ENCODE measurements at places on chromosomes 5 and 9.

DNA sequence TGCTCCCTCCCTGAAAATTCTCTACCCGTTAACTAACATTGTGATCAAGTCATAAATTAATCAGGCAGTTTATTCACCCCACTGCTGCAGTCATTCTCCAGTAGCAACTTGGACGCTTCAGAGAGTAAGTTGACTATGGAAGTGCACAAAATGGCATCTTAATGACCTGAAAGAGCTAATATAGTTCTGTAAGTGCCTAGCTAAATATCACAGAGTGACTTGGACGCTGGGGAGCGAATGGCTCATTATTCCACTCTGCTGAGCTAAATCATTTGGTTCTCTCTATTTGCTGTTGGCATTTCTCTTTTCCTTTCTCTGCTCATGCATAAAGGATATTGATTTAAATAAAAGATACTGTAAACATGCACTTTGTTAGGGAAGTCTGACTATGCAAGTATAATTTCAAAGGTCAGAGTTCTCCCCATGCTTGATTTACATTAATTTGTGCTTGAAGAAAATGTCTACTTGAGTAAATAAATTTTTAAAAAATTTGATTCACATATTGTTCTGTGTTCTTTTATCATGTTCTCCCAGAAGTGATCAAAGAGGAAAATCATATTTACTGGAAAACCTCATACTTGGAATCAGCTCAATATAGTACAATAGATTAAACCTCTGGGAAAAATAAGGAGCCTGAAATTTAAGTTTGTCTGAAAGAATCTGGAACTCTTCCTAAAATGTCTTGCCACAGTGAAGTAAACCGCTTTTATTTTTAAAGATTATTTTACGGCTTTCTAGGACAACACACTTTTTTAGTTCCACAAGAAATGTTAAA lies 169.5 kb upstream of the HAPLN1 start:
- DNase-seq: no peak

- DNase-seq: peak; percentile 54
Measured at GRCh38 chr9:70951749-70952727, 169.4 kb downstream of the TRPM3 start.

GRCh38 chr5:136031711-136032110 lies 2.9 kb downstream of the TGFBI start:
- DNase-seq: no peak

DNA sequence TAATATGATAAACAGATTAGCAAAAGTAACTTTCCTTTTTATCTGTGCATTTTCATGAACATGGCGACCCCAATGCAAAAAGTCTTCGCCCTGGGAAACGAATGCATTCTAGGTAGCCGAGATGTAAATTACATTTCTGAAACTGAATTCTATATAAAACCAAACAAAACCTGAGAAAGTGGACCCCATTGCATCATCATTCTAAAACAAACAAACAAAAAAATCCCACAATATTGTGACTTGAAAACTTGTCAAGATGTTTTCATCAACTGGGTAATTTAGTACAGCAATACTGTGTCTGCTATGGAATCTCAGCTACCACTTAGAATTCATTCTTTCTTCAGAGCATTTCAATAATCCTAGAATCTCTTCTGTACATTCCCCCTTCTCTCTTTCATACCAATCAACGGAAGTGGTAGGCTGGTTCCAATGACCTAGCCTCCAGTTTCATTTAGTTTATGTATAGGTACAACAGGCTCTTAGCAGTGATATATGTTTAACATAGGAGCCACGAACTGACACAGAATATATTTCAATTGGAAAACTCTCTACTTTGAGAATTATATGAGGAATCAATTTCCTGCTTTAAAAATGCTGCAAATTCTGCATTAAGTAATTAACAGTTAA lies 85.6 kb downstream of the FBXW11 start:
- DNase-seq: no peak

DNA sequence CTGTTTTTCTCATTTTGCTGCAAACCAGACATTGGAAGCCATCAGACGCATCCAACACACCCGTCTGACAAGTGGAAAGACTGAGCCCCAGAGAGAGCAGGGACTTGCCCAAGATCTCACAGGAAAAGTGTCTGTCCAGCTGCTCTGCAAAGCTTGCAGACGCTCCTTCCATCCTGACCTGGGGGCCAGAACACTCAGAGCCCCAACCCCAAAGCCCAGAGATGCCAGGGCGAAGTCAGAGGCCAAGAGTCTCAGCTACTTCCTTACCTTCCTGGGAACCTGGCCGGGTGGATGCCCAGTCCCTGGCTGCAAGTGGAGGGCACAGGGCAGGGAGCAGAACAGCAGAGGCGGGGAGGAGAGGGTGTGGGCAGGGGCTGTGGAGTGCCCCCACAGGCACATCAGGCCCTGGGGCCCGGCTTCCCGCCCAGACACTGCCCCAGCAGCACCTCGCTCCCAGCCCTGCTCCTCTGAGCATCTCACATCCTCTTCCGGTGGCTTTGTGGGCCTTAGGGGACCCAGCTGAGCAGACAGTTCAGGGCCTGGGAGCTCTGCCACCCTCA lies 9.7 kb upstream of the RALGDS start:
- DNase-seq: no peak

GRCh38 chr5:42970636-42971559 lies 69.2 kb downstream of the ANXA2R start:
- DNase-seq: no peak

- DNase-seq: no peak
Measured at GRCh38 chr5:176806137-176806536, 4.2 kb upstream of the UNC5A start.

DNA sequence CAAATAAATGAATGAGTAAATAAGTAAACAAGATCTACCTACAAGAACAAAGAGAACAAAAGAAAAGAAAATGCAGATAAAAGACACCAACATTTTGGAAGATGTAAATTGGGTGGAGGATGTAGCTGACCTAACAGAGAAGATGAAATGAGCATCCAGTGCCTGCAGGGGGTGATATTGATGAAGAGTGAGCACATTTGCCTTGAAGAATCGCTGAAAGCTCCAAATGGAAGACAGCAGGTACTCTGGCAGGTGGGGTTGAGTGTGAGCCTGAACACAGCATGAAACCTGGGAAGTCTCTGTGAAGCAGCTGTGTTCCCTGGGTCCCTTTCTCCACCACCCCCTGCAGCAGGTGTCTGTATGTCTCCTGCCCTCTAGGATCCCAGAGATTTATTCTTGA lies 125.6 kb downstream of the NXNL2 start:
- DNase-seq: peak; percentile 53

DNA sequence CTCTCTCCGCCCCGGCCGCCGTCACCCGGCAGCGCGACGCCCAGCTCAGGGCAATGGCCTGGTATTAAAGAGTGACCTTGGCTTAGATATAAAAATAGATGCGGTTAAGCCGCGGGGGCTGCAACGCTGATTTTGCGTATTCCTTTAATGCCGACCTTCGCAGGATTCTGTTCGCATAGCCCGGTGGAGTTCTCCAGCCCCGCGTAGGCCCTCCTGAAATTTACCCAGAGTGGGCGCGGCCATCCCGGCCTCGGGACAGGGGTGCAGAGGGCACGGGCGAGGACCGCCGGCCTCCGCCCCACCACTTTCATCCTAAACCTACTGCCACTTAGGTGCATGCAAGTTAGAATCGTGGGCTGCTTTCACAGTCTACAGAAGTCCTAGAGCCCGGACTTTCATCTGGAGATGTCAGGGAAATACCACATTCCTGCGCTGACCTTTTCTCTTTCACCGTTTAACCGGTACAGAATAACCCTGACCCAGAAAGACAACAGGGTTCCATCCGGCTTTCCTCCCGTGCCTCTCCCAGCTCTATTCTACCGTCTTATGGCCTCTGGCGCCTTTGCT lies 492 bp upstream of the FAM169A start:
- DNase-seq: no peak

GRCh38 chr5:33735072-33735471 lies 156.7 kb downstream of the ADAMTS12 start:
- no peak for DNase-seq

- no peak for DNase-seq
Measured at GRCh38 chr9:68860419-68860818, 153.5 kb downstream of the PRKACG start.

DNA sequence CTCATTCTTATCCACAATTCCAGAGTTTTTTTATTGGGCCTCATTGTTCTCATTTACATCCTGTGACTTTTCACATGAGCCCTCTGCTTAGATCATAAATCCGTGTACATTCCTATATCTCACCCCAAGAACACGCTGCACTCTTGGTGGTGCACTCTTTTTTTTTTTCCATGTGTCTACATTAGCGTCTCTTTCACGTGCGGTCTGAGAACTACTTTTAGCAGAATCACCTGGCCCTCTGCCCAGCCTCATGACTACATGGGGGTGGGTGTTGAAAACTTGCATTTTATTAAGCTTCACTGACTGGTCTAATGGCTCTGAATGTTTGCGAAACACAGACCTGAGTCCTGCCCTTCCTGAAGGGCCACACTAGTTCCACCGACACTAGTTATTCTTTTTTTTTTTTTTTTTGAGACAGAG lies 18.6 kb downstream of the C9orf57 start:
- peak; percentile 70 for DNase-seq

DNA sequence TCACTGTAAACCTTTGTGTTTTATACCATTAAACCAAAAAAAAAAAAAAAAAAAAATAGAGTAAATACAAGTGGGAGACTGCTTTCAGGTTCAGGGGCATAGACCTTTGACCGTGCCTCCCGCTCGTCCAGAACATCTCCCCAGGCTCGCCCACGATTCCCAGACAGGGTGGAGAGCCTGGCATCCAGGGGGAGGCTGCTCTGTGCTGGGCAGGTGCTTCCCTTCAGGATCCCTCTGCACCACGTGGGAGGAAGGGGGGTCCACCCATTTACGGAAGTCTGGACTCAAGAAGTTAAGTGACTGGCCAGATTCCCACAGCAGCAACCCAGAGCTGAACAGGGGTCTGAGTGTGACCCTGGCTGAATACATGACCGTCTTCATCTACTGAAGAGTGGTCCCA lies 125.4 kb upstream of the LMX1B start:
- DNase-seq: no peak

DNA sequence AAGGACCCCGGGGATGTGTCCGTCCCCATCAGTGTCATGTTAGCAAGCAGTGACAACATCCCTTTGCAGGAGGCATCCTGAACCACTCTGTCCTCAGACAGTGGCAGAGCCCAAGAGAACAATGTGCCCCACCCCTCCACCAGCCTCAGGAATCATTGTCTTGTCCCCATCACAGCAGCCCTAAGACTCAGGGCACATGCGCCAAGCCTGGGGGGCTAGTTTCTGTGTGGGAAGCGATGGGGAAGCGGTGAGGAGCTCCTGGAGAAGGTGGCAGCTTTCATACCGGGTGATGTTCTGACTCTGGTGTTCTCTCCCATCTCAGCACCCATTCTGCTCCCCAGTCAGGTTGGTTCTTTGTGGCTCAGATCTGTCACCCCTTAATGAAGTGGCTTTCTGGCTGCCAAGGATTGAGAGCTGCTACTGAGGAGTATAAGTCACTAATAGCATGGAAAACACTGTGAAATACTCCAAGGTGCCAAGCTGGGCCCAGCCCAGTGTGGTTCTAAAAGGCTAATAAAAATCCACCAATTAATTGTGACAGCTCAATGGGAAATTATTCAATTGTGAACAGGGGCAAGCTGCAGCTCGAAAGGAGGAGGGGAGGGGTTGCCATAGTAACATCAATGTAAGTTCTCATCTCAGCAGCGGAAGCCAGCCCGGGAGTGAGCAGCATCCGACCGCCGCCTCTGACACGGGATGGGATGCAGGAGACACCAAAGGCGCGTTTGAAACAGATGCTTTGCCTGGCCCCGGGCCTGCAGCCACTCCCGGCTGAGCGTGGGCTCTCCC lies 4.7 kb downstream of the QRFP start:
- DNase-seq: no peak

DNA sequence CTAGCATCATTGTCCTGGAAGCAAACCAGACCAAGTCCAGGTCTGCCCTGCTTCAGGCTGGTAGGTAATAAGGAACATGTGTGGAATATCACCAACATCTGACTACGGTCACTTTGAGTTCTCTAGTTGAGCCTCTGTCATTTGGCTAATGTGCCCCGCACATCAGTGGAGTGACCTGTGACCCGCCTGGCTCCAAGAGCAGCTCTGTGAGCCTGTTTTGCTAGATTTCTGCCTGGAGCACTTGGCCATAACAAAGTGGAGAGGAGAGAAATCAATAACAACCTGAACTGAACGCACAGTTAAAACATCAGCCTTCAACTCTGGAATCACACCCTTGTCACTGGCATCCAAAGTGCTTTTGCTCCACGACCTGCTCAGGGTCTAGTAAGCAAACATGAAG lies 115.7 kb downstream of the PPP2R2B start:
- DNase-seq: no peak

- DNase-seq: no peak
Measured at GRCh38 chr9:134641990-134642384, 384 bp downstream of the COL5A1 start.

DNA sequence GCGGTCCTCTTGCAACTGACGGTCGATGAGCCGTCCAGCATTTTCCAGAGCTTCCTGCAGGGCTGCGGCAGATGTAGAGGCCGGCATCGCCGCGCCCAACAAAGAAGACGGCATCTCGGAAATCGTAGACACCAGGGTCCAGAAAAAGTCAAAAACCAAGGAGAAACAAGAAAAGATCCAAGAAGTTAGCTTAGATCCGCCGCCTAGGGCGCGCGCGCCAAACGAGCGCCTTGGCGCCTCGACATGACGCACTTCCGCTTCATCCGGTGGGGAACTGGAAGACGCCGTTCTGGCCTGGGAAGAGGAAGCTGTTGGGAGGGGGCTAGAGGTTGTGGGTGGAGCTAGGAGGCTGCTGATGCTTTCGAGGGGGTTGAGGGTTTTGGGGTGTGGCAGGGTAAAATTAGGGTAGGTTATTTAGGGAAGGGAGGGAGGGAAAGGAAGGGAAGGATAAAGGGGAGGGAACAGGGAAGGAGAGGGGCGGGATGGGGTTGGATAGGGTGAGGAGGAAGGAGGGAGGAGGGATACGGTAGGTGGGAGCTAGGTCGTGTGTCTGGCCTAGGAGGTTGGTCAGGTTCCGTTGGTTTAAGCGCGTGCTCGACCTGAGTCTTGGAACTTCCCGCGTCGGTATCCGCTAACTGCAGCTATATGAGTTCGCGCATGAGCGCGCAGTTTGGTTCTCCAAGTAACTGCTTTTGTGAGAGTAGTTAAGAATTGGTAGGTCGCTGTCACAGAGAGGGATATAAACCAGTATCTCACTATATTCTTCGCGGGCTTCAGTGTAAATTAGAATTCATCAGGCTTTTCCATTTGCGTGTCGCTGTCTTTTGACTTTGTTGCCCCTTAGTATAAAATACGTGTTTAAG lies at the start of gene NUP155:
Gene NUP155, minus strand, starts transcription at position 243 of the 863 bp plus-strand sequence. Its CDS starts 129 bp downstream, at position 114.
- peak; percentile 95 for DNase-seq

GRCh38 chr5:147436596-147436995 lies 73.3 kb downstream of the DPYSL3 start:
- no peak for DNase-seq

Data from fibroblast of the aortic adventitia (primary cell).